ENCODE measurements at places on chromosomes 4 and X.
A peak's percentile ranks its signal among the peaks of the same experiment; 100 is the strongest.

GRCh38 chrX:130772776-130773143 is 130.2 kb downstream of the ENOX2 start:
- H3K27ac ChIP-seq, result no peak overlapping the region
- H3K27me3 ChIP-seq, result no peaks in the 10 kb centered on the region
- no peak overlapping the region for H3K4me3 ChIP-seq
- no peaks in the 10 kb centered on the region for H3K4me1 ChIP-seq
- no peak for DNase-seq

DNA sequence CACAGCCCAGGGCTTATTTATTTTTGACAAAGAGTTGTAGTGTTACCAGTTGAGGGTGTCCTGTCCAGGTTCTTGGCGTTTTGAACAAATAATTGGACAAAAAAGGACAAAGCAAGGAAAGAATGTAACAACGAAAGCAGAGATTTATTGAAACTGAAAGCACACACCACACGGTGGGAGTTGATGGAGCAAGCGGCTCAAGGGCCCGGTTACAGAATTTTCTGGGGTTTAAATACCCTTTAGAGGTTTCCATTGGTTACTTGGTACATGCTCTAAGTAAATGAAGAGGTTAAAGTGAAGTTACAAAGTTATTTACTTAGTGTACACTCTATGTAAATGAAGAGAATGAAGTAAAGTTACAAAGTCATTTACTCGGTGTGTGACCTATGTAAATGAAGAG is 27.8 kb upstream of the OPHN1 start:
- H3K4me3 ChIP-seq, result no peak overlapping the region
- H3K27ac ChIP-seq, result no peak overlapping the region
- H3K4me1 ChIP-seq, result no peaks in the 10 kb centered on the region
- H3K36me3 ChIP-seq, result no peaks in the 10 kb centered on the region
- no peak for DNase-seq
- H3K27me3 ChIP-seq, result no peaks in the 10 kb centered on the region

- no peaks in the 10 kb centered on the region for H3K27me3 ChIP-seq
- no peak overlapping the region for H3K27ac ChIP-seq
- no peak overlapping the region for H3K4me3 ChIP-seq
- H3K36me3 ChIP-seq, result no peaks in the 10 kb centered on the region
- no peak for DNase-seq
Measured at GRCh38 chr4:103753868-103754653, 34.3 kb upstream of the TACR3 start.

DNA sequence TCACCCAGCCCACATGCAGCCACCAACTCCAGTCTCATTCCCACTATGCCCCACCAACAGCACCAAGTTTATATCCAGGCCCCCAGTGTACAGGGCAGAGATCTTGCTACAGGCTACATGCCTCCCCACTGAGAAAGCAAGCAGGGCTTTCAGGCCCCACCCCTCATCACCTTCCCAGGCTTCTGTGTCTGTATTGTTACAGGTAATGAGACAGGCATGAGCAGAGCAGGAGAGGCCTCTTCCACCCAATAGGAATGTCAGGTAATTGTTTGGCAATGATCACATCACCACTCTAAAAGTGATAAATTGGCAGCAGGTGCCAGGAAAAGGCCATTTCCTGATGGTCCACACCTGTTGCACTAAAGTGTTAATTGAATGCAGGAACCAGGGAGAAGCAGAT is 102.5 kb downstream of the ZNF518B start:
- no peaks in the 10 kb centered on the region for H3K27me3 ChIP-seq
- no peak overlapping the region for H3K27ac ChIP-seq
- no peaks in the 10 kb centered on the region for H3K4me1 ChIP-seq

GRCh38 chrX:56068274-56068758 is 163.8 kb upstream of the KLF8 start:
- H3K27ac ChIP-seq, result no peak overlapping the region
- H3K36me3 ChIP-seq, result no peaks in the 10 kb centered on the region
- H3K4me3 ChIP-seq, result no peak overlapping the region

DNA sequence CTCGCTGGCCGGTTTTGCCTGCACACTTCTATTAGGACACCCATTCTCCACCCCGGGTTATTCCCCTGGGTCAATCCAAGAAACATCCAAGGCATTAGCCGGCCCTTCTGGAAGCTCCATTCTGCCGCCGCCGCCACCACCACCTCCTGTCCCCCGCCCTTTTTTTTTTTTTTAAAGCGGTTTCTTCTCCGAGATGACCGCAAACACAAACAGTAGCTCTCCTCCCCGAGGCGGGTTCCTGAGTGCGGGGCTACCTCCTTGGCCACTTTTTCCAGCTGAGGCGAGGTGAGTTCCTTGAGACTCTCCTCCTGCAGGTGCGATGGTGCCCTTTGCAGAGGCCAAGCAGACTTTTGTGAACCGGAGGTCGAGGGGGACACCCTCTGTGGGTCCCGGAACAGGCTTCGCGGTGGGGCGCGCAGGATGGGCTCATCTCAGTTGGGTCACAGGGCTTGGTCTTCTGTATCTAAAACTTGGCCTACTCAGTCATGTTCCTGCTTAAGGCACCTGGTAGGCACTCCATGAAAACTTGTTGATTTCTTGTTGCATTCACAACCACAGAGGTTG is 930 bp downstream of the NWD2 start:
- DNase-seq, result no peak
- H3K4me1 ChIP-seq, result peaks cover 24% of the 10 kb centered on the region
- H3K36me3 ChIP-seq, result no peaks in the 10 kb centered on the region
- H3K27ac ChIP-seq, result no peak overlapping the region
- H3K4me3 ChIP-seq, result peak overlapping the region; percentile 38

GRCh38 chrX:13689741-13690211 is 848 bp downstream of the RAB9A start:
- peak overlapping the region; percentile 92 for H3K27ac ChIP-seq
- DNase-seq, result no peak
- H3K4me3 ChIP-seq, result peak overlapping the region; percentile 83

GRCh38 chr4:148944136-148944838 is 502.1 kb upstream of the NR3C2 start:
- H3K27ac ChIP-seq, result no peak overlapping the region
- H3K4me1 ChIP-seq, result no peaks in the 10 kb centered on the region
- H3K4me3 ChIP-seq, result no peak overlapping the region
